ENCODE measurements at places on chromosomes 13 and 19. TPM values are rescaled to one million over a fixed set of nuclear protein-coding genes. Genes with fewer than 3 reads are reported as not detected.
A peak's percentile ranks its signal among the peaks of the same experiment; 100 is the strongest.

The GJB6 gene
- total RNA-seq: 6.0 TPM

The ACP5 gene
- 21.4 TPM for total RNA-seq

The ICAM4 gene
- 2.0 TPM for total RNA-seq

The KISS1R gene
- 2.3 TPM for total RNA-seq

The CASP14 gene
- total RNA-seq: not detected

The ZNF30 gene
- 2.8 TPM for total RNA-seq

The NKG7 gene
- 417 TPM for total RNA-seq

The SYMPK gene
- 89.2 TPM for total RNA-seq

The SIGLECL1 gene
- 0.18 TPM for total RNA-seq

- peaks cover 38% of the 10 kb centered on the region for H3K36me3 ChIP-seq
- no peaks in the 10 kb centered on the region for H3K27me3 ChIP-seq
- DNase-seq: no peak
- no peak overlapping the region for H3K27ac ChIP-seq
Observed at GRCh38 chr19:2140138-2140569, 11.2 kb downstream of the AP3D1 start.

GRCh38 chr19:14265290-14266036 is 59.5 kb upstream of the ADGRL1 start:
- H3K4me1 ChIP-seq: no peaks in the 10 kb centered on the region
- H3K36me3 ChIP-seq: no peaks in the 10 kb centered on the region
- H3K27ac ChIP-seq: no peak overlapping the region

DNA sequence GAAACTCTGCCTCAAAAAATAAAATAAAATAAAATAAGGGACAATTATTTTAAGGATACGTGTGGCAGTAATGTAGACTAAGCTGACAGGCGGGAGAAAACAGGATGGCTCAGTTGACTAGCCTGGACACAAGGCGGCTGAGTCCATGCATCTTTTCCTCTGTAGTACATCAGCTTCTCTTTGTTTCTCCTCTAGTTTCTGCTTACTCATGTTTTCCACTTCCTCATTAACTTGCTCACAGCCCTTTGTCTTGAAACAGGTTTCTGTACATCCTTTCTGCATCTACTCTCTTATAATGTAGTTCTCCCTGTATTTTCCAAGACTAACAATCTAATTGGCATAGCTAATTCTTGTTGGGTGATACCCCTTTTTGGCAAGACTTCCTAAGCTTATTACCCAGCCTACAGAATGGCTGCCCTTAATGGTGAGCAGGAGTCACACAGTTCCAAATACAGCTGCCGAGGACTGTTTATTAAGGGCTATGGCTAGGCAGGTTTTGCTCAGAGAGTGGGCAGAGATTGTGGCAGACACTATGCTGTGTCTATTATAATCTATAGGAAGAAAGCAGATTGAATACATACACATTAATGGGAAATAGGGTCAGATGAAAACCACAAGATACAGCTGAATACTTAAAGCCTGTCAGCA is 58.7 kb upstream of the KLF5 start:
- H3K27me3 ChIP-seq: no peaks in the 10 kb centered on the region
- no peak overlapping the region for H3K4me3 ChIP-seq
- peaks cover 12% of the 10 kb centered on the region for H3K36me3 ChIP-seq
- peaks cover 12% of the 10 kb centered on the region for H3K4me1 ChIP-seq

- H3K27ac ChIP-seq: no peak overlapping the region
- H3K36me3 ChIP-seq: peaks cover 51% of the 10 kb centered on the region
- H3K4me1 ChIP-seq: peaks cover 2% of the 10 kb centered on the region
- H3K4me3 ChIP-seq: no peak overlapping the region
- no peaks in the 10 kb centered on the region for H3K27me3 ChIP-seq
Observed at GRCh38 chr13:30354493-30355383, 47.4 kb upstream of the KATNAL1 start.

DNA sequence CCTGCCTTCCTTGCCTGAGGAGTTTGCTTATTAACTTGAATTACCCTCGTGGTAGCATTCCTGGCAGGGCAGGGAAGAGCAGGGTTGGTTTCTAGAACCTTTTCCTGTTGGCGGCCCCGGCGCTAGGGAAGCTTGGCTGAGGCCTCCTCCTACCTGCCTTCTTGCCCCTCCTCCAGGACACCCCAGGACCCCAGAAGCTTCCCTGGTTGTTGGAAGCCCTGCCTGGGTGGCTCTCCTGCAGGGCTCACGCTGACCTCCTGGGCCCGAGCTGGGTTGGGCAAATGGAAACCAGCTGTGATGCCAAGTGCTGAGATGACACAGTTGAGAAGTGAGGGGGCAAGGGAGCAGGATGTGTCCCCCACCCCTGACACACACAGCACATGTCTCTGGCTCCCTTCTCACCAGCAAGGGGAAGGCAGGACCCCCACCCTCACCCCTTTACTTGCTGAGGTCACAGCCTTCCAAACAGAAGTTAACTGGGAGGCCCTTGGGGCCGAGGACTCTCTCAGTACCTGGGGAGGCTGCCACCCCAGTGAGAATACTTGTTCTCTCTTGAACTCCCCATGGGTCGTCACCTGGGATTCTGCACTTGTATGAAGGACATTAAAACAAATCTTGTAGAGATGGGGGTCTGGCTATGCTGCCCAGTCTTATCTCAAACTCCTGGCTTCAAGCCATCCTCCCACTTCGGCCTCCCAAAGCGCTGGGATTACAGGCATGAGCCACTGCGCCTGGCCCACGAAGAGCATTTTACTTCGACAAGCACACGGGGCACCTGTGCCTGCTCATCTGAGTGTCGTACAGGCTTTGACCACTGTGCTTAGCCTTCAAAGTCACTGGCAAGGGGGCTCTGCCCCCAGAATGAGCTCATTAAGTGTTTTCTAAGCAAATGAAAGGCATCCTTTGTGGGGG is 10.5 kb downstream of the CEBPA start:
- H3K4me1 ChIP-seq: peaks cover 12% of the 10 kb centered on the region
- H3K36me3 ChIP-seq: peaks cover 11% of the 10 kb centered on the region
- DNase-seq: no peak
- no peak overlapping the region for H3K4me3 ChIP-seq
- H3K27ac ChIP-seq: no peak overlapping the region

GRCh38 chr19:30069535-30070197 is 127.6 kb downstream of the URI1 start:
- no peak for DNase-seq
- H3K27me3 ChIP-seq: no peaks in the 10 kb centered on the region
- no peak overlapping the region for H3K4me3 ChIP-seq
- H3K4me1 ChIP-seq: no peaks in the 10 kb centered on the region

GRCh38 chr13:27928805-27929753 is 9.3 kb downstream of the PDX1 start:
- H3K4me3 ChIP-seq: no peak overlapping the region
- no peak for DNase-seq
- H3K27me3 ChIP-seq: peaks cover 73% of the 10 kb centered on the region
- peaks cover 10% of the 10 kb centered on the region for H3K4me1 ChIP-seq
- H3K36me3 ChIP-seq: peaks cover 4% of the 10 kb centered on the region

- peak overlapping the region; percentile 77 for H3K4me3 ChIP-seq
- peaks cover 25% of the 10 kb centered on the region for H3K4me1 ChIP-seq
- H3K36me3 ChIP-seq: peaks cover 45% of the 10 kb centered on the region
- no peaks in the 10 kb centered on the region for H3K27me3 ChIP-seq
Observed at GRCh38 chr19:2097203-2097885, 629 bp downstream of the IZUMO4 start.

GRCh38 chr19:13848340-13848677 is 28.6 kb upstream of the NANOS3 start:
- DNase-seq: no peak
- peaks cover 57% of the 10 kb centered on the region for H3K4me1 ChIP-seq
- no peaks in the 10 kb centered on the region for H3K27me3 ChIP-seq

DNA sequence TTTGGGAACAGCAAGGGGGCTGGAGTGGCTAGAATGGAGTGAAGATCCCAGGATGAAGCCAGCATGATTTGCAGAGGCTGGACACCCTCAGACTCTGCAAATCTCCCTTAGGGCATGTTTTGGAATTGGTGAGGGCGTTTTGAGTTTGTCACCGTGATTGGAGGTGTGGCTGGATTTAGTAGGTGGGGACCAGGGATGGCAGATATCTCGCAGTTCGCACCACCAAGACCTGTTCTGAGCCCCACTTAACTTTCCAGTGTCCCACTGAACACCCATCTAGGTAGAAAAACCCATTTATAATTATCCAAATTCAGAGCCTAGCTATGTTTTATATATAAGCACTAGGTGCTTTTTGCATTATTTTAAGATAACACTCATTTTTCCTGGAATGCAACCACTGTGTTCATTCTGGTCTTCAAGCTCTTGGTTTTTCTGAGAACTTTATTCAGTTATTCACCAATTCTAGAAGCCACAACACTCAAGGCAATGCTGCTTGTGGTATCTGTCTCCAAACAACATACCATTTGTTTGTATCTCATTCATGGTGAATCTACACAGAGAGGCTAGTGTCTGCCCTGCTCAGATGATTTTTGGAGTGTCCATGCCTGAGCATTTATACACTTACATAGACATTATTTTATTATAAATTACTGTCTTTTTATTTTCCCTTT is 3.0 kb upstream of the NANOS2 start:
- H3K27ac ChIP-seq: peak overlapping the region; percentile 81
- H3K4me3 ChIP-seq: peak overlapping the region; percentile 35
- peak; percentile 36 for DNase-seq

- H3K27me3 ChIP-seq: no peaks in the 10 kb centered on the region
- no peaks in the 10 kb centered on the region for H3K4me1 ChIP-seq
- no peaks in the 10 kb centered on the region for H3K36me3 ChIP-seq
- no peak overlapping the region for H3K27ac ChIP-seq
- DNase-seq: no peak
- H3K4me3 ChIP-seq: no peak overlapping the region
Observed at GRCh38 chr13:64755961-64756360, 2474.2 kb downstream of the PCDH9 start.

- no peaks in the 10 kb centered on the region for H3K27me3 ChIP-seq
- no peak overlapping the region for H3K4me3 ChIP-seq
- DNase-seq: no peak
- H3K36me3 ChIP-seq: no peaks in the 10 kb centered on the region
Observed at GRCh38 chr13:74329962-74330361, 195.8 kb upstream of the KLF12 start.

DNA sequence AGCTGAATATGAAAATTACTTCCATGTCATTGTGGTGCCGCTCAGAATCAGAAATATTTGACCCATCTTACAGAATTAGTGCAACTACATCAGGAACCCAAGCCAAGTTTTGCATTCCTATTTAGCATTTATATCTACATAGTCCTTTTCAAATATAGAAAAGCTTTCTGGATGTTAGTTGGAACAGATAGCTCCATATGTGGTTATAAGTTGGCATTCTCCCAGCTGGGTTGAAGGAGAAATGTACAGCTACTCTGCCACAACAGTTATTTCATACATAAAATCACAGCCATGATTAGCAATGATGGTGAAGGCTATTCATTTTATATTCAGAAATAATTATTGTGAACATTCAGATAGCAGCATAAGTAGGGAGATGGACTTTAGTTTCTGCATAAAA is 28.2 kb downstream of the HPN start:
- no peak for DNase-seq
- no peaks in the 10 kb centered on the region for H3K36me3 ChIP-seq
- no peak overlapping the region for H3K4me3 ChIP-seq

GRCh38 chr19:14073925-14074838 is 1.6 kb downstream of the MISP3 start:
- H3K27ac ChIP-seq: peak overlapping the region; percentile 73
- peak; percentile 31 for DNase-seq
- no peaks in the 10 kb centered on the region for H3K36me3 ChIP-seq
- peaks cover 2% of the 10 kb centered on the region for H3K27me3 ChIP-seq

GRCh38 chr13:35764326-35765015 is 288.0 kb upstream of the MAB21L1 start:
- no peak overlapping the region for H3K27ac ChIP-seq
- H3K36me3 ChIP-seq: no peaks in the 10 kb centered on the region
- no peaks in the 10 kb centered on the region for H3K4me1 ChIP-seq
- no peak overlapping the region for H3K4me3 ChIP-seq

DNA sequence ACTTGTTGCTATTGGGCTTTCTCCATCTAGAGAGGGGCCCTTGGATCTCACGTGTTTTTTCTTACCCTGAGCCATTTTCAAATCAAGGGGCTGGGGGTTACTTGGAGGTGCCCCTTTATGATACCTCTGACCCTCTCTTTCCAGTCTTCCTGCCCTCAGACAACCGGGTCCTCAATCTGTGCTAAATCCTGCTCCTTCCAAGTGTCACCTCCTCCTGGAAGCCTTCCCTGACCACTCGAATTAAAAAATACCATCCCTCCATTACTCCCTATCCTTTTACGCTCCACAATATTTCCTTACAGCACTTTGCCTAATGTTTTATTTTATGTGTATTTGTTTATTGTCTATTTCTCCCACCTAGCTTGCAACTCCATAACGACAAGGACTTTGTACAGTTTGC is 3.3 kb downstream of the KLK8 start:
- H3K36me3 ChIP-seq: no peaks in the 10 kb centered on the region
- H3K27me3 ChIP-seq: no peaks in the 10 kb centered on the region
- no peak overlapping the region for H3K27ac ChIP-seq
- no peak overlapping the region for H3K4me3 ChIP-seq

DNA sequence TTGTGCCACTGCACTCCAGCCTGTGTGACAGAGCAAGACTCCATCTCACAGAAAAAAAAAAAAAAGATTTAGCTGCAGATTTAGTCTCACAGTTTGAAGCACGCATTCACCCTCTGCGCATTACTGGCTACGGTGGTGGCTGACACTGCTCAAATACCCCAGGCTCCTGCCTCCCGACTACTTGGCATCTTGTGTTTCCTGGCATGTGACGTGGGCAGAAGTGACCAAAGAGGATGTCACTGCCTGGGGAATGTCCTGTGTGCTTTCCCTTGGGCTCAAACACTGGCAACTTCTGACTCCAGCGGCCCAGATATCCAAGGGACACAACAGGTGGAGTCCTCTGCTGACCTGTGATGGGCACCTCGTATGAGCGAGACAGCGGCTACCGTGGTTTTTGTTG is 24.7 kb upstream of the EIF3G start:
- H3K4me1 ChIP-seq: peaks cover 37% of the 10 kb centered on the region
- no peaks in the 10 kb centered on the region for H3K27me3 ChIP-seq
- H3K36me3 ChIP-seq: peaks cover 76% of the 10 kb centered on the region
- peak overlapping the region; percentile 97 for H3K27ac ChIP-seq
- no peak for DNase-seq
- H3K4me3 ChIP-seq: no peak overlapping the region

GRCh38 chr13:48838193-48838973 is 137.3 kb upstream of the FNDC3A start:
- no peak overlapping the region for H3K27ac ChIP-seq
- H3K4me1 ChIP-seq: no peaks in the 10 kb centered on the region
- peaks cover 6% of the 10 kb centered on the region for H3K36me3 ChIP-seq
- H3K27me3 ChIP-seq: peaks cover 3% of the 10 kb centered on the region

GRCh38 chr13:31605076-31605860 is 134.1 kb upstream of the RXFP2 start:
- no peaks in the 10 kb centered on the region for H3K4me1 ChIP-seq
- no peaks in the 10 kb centered on the region for H3K36me3 ChIP-seq
- H3K27ac ChIP-seq: no peak overlapping the region
- no peaks in the 10 kb centered on the region for H3K27me3 ChIP-seq
- no peak overlapping the region for H3K4me3 ChIP-seq

- H3K4me1 ChIP-seq: peaks cover 57% of the 10 kb centered on the region
- H3K27me3 ChIP-seq: no peaks in the 10 kb centered on the region
- DNase-seq: peak; percentile 73
Observed at GRCh38 chr19:12665281-12665573, 1.3 kb downstream of the MAN2B1 start.

DNA sequence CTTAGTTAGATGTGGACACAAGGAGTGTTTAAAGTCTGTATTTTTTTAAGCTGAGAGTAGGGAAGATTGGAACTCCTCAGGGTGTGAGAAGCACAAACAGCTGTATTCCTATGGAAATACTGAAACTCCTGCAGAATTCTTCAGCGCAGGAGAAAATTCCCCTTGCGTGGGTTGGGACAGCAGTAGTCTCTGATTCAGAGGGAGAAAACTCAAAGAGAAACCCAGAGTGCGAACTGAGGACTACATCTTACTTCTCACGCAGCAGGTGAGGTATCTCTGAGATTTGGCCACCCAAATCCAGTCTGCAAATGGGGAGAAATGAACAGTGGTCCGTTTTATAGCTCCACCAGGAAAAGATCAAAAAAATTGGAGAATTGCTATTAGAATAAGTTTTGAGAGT is 60.9 kb downstream of the FRY start:
- DNase-seq: no peak
- no peak overlapping the region for H3K27ac ChIP-seq
- H3K36me3 ChIP-seq: no peaks in the 10 kb centered on the region

All from activated CD4-positive, alpha-beta memory T cell treated with anti-CD3 and anti-CD28 coated beads, Interleukin-2, amount 10 ng/mL, durations not matched to agents 7 days and 5 days (primary cell).